Activated CD4-positive, alpha-beta T cell treated with anti-CD3 and anti-CD28 coated beads, Interleukin-2, amount 50 U/mL, for 1 hour (primary cell): ENCODE measurements at places on chromosomes 7 and 10.

DNA sequence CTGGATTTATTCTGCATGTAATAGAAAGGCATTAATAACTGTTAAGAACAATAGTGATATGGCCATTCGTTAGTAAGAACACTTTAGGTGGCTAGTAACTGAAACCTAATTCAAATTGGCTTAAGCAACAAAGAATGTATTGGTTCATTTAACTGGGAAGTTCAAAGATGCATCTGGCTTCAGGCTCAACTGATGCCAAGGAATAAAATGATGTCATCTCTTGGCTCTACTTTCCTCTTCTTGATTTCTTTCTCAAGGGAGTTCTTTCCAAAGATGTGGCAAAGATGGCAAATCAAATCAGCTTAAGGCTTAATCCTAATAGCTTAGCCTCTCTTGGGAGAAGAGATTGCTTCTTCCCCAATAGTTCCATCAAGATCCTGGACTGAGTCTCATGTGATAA lies 51.6 kb downstream of the PIK3CG start:
- DNase-seq, result no peak

DNA sequence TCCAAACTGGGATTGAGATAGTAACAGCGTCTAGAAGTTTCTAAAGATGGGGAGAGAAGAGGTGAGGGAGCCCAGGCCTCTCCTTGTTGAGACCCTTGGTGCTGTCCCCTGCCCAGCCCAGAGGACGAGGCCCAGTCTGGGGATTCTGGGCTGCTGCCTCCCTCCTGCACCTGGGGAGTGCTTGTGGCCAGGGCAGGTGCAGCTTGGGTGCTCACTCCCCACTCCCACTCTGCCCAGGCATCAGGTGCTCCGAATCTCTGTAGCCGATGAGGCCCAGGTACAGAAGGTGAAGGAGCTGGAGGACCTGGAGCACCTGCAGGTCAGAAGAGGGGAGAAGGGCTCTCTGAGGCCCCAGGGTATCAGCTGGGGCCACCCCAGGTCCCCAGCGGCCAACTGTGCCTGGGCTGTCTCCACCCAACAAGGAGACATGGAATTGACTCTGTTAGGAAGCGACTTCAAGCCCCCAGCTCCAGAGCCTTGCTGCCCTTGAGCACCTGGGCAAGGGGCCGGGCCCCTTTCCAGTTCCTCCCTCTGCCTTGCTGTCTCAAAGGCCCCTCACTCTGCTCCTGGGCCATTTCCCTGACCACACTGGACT lies 664 bp downstream of the CPA1 start:
- DNase-seq, result no peak

- no peak for DNase-seq
Measured at GRCh38 chr10:67818323-67818722, 19.7 kb downstream of the DNAJC12 start.

DNA sequence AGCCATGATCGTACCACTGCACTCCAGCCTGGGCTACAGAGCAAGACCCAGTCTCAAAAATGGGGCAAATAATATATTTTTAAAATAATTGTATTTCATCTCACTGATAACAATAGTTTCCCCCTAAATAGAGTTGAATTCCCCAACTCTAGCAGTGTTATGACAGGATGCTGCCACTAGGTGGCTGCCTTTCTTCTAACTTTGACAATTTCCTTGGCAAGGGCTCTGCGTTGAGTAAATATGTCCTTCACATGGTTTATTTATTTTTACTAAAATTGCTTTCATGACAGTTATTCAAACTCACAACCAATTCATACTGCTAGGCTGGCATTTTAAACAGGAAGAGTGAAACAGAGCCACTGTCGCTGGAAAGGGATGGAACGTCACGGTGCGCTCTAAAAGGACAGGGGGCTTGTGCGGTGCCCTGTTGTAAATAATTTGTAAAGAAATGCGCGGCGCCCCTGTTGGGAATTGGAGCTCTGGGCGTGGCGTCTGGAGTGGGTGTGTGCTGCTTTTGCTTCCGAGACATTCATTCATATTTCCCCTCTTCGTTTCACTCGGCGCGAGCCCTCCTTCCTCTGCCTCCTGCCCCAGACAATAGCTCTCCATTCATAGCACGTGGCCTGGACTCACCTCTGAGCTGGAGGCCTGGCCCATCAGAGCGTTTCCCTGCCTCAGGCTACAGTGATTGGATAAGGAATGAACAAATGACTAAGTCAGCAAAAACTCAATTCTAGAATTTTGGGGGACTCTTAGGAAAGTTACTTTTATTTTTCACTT lies 20.5 kb upstream of the PITRM1 start:
- DNase-seq, result peak; percentile 39

- no peak for DNase-seq
Measured at GRCh38 chr7:27615420-27616185, 47.1 kb downstream of the HIBADH start.

DNA sequence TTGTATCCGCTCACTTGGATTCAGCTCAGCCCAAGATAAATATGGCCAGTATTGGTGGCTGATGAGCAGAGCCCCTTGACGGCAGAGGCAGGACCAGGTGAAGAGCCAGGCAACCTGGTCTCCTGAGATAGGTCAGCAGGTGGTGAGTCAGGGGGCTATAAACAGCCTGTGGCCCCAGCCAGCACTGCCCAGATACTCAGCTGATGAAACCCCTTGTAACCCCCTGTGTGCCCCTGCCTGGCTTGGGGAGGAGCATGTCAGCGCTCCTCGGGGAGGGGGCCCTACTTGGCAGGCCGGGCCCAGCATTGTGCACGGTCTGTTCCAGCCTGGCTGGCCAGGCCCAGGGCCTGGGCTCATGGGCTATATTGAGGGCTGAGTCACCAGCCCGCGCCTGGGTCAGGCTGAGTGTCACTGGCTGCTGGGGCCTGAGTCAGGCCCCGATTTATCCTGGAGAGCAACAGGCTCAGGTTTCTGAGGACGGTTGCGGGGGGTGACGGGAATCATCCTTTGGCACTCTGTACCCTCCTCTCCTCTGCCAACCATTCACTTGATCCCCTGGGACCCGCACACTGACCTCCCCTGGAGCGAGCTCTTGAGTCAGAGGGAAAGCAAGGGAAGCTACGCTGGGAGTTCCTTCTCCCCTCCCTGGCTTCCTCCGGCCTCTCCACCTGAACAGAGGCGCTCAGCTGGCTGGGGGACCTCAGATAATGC lies 2.8 kb upstream of the FLNC start:
- no peak for DNase-seq

GRCh38 chr7:121510302-121510701 lies 114.2 kb upstream of the FAM3C start:
- DNase-seq, result peak; percentile 17

- no peak for DNase-seq
Measured at GRCh38 chr7:24245362-24245761, 38.6 kb upstream of the NPY start.

DNA sequence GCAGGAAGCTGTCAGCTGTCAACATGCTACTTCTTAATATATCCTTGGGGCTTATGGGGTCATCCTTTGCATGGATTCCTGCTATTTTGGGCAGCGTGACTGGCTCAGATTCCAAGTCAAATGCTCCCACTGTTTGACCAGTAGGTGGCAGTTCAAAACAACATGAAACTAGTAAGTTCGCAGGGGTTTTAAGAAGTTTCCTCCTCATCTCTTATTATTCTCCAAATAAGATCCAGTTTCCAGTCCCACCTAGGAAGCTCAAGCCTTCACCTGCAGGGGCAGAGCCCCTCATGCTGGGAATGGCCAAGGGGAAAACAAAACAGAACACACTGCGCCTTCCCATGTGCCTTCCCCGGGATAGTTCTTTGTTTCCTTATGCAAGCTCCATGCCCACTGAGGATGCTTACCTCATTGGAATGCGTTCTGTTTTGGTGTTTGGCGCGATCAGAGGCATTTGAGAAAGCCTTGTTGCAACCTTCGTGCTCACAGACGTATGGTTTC lies 259.8 kb downstream of the GLI3 start:
- DNase-seq, result no peak

GRCh38 chr7:90322837-90323236 lies 1.7 kb upstream of the FAM237B start:
- DNase-seq, result no peak

DNA sequence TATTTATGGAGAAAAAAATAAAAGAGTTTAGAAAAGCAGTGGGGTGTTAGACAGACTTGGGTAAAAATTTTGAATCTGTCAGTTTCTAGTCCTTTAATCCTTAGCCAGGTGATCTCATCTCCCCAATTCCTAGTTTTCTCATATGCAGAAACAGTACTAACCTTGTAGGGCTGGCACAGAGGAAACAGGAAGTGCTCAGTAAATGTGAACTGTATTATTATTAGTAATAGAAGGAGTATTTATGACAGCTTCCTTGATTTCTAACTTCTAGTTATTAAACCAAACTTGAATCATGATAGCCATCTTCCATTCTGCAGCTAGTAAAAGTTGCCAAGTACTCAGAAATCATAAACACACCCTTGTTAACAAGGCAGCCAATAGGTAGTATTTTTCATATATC lies 12.5 kb downstream of the TBX20 start:
- DNase-seq, result no peak

- no peak for DNase-seq
Measured at GRCh38 chr10:17140386-17140761, 10.8 kb upstream of the CUBN start.

GRCh38 chr10:112985690-112986543 lies 35.9 kb downstream of the TCF7L2 start:
- DNase-seq, result no peak

DNA sequence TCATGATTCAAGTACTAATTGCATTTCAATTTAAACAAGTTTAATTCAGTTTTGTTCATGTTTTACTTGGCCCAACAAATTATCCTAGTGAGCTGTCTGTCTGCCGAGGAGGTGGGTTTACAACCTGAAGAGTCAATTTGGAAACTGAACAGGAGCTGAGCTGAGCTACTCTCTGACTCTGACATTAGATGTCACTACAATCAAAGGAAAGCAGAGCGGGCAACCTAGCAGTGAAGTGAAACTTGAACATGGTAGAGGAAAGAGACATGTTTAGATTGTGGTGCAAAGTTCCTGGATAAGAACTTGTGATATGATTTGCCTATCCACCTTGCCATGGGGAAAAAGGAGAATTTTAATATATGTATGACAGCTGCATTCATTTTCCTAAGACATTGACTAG lies 9.6 kb upstream of the AGR3 start:
- DNase-seq, result no peak

- no peak for DNase-seq
Measured at GRCh38 chr7:28018446-28018845, 162.1 kb downstream of the JAZF1 start.
